ENCODE measurements at places on chromosomes 2 and 18.

DNA sequence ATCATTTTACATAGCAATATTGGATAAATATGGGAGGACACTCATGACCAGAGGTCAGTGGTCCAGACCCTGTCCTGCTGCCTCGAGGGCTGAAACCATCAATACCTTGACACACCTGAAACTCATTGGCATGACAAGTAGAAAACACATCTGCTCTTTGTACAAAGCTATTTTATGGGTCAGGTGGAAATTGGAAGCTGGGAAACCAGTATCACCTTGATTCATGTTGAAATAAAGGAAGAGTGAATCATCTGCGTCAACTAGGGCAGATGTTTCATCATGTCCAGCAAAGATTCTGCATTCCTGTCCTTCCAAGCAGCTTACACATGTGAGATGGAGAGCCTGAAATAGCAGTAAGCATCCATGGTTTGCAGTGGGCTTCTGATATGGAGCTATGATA lies 80.0 kb upstream of the ERBB4 start:
- no peak for ATAC-seq

GRCh38 chr2:50838316-50838715 lies 193.6 kb downstream of the NRXN1 start:
- ATAC-seq = no peak

DNA sequence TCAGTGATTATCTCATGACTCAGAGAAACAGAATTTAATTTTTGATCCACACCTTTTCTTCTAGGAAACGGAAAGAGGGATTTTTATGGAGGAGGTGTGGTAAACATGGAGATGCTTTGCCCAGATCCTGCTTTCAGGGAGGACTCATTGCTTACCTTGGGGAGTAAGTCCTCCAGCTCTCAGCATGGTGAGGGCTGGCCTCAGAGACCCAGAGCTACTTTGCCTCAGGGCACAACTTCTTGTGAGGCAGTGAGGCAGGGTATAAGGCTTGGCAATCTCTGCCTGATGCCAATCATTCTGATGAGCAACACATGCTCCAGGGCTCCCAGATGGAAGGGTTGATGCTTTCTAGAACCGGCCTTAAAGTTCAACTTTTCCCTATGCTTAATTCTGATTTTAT lies 189.9 kb upstream of the DCC start:
- no peak for ATAC-seq

DNA sequence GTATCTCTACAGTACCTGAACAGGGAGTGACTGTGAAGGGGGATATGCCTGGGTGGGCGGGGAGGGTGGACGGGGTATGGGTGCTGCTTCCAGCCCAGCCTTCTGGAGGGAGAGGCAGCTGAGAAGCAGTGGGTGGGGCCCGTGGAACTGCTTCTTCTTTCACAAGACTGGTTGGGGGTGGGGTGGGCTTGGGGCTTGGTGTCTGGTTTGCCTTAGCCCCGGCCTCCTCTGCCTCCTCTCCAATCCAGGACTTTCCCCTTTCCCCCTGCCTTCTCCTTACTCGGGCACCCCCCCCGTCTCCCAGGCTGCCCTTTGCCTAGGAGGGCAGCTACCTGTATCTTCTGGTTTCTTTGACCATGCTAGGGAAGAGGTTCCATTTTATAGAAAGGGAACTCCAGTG lies 233.4 kb downstream of the DYSF start:
- ATAC-seq = no peak

- no peak for ATAC-seq
These were observed 4.3 kb upstream of the SPATA3 start for GRCh38 chr2:230991598-230991997.

- ATAC-seq = no peak
These were observed 229.7 kb downstream of the ANKRD36B start for GRCh38 chr2:97359861-97360584.

- ATAC-seq = no peak
These were observed 270.9 kb upstream of the TCF4 start for GRCh38 chr18:55858661-55859515.

DNA sequence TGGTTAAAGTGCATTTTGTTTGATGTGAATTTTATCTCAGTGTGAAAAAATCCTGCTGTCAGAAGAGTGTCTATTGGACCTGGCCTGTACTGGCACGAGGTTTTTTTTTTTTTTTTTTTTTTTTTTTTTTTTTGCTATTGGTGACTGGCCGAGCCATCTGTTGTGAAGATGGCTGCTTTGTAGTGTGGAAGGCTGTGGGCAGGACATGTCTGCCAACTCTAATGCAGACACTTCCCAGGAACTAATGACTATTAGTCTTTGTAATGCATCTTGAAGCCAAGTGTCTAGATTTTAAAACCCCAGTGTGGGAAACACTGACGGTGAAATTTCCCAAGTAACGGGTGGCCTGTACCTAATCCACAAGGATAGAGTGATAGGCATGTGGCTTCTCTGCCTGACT lies 34.3 kb downstream of the ZAP70 start:
- ATAC-seq = no peak

Measured in SK-N-SH treated with all-trans-retinoic acid at 6 μM for 48 hours (cell line).